Stimulated activated CD4-positive, alpha-beta T cell treated with anti-CD3 and anti-CD28 coated beads, Interleukin-1b, Interleukin-23, amount 100 ng/mL, for 24 hours (primary cell): ENCODE measurements at places on chromosomes 16 and 17.

GRCh38 chr17:18300725-18301480 lies 13.9 kb downstream of the TOP3A start:
- no peak for DNase-seq

DNA sequence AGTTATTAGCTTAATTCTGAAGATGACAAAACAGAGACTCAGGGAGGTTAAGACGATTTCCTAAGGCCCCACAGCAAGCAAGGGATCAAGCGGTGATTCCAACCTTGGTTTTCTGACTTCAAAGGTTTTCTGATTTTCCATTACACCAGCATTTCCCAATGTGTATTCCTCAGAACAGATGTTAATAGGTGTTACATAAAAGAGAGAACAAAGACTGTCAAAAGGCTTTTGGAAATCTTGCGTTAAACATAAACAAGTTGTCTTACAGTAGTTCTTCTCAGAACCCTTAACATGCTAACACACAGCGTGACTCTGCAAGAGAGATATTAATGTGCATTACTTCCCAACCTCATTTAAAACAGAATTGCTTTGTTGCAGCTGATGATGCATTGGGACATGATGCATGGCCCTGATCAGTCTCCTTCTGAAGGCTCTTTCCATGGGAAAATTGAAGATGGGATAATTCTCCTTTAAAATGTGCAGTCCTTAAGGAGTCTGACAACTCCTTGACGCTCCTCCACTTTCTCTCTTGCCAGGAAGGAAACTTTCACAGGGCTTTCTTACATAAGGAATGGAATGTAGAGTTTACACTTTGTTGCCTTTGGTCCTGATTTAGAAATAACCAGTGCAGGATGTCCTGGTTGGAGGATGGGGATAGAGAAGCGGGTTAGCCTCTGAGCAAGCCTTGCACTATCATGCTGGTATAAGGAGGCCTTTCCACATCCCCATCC lies 21.5 kb upstream of the MMD start:
- DNase-seq = no peak

GRCh38 chr16:67966549-67967182 lies 1.8 kb downstream of the SLC12A4 start:
- no peak for DNase-seq

DNA sequence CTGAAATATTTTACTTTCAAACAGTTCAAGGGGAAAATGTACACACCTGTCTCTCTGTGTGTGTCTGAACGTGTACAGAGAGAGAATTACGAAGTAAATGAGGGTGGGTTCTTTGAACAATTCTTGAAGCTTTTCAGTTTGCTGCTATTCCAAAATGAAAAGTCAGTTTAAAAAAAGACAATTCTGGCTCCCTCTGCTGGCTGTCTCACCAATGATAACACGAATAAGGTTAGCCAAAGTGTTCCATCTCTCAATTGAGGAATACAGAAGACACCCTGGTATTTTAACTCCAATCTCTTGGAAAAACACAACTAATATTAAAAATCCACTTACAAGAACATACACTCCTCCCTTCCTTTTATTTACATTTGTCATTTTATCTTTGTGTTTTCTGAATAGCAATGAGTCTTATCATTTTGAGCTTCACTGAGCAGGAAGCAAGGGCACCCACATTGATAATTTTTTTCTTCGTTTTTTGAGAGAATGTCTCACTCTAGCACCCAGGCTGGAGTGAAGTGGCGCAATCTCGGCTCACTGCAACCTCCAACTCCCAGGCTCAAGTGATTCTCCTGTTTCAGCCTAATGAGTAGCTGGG lies 20.5 kb downstream of the EFTUD2 start:
- no peak for DNase-seq

DNA sequence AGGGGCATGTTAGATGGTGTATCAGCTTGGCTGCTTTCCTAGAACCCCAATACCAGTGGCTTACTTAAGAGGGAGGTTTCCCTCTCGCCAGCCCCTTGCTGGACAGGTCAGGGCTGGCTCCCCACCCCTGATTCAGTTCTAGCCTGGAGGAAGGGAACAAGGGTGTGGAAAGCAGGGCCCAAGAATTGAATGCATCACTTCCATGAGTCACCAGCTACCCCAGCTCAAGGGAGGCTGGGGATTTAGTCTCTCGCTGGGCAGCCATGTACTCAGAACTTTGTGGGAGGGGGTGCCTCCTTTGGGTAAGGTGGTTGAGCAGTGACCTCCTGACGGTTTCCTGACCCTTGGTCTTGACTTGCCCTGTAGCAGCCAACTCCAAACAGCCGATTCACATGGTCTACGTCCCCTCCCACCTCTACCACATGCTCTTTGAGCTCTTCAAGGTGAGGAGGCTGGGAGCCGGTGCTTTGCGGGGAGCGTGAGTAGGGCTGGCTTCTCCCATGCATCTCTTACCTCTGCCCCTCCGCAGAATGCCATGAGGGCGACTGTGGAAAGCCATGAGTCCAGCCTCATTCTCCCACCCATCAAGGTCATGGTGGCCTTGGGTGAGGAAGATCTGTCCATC lies 12.8 kb downstream of the PDK2 start:
- no peak for DNase-seq

DNA sequence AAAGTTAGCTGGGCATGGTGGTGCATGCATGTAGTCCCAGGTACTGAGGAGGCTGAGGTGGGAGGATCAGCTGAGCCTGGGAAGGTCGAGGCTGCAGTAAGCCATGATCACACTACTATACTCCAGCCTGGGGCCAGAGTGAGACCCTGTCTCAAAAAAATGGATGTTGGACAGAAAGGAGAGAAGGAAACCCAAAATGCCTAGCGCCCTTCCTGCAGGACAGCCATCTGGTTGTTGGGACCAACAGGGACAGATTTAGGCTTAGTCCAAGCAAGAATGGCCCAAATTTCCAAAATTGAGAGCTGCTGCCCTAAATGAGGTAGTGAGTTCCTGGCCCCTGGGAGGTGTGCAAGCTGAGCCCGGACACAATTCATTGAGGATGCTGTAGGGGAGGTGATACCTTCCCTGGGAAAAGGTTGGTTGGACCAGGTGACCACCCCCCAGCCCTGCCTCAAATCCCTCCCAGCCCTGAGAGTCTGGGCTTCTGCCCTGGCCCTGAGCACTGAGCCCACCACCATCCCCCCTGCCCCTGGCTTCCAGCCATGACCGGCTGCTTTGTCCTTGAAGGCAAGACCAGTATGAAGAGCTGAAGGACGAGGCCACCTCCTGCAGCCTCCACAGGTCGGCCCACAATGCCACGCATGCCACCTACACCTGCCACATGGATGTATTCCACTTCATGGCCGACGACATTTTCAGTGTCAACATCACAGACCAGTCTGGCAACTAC lies 35.1 kb downstream of the IL21R start:
- DNase-seq = no peak

DNA sequence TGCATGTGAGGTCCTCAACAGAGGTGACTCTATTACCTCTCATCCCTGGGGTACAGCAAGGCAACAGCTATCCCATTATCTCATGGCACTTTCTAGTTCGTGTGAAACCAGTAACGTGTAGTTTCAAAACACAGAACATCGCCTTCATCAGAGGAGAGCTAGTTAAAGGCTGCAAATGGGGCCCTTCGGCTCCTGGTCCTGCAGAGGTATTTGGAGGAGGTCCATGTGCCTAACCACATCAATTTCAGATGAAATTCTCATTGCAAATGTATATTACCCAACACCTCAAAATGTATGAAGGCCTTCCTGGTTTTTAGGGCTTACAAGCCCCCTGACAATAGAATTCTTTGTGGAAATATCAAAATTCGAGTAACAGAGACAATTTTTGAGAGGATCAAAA lies 95.7 kb upstream of the PSMD7 start:
- DNase-seq = no peak

DNA sequence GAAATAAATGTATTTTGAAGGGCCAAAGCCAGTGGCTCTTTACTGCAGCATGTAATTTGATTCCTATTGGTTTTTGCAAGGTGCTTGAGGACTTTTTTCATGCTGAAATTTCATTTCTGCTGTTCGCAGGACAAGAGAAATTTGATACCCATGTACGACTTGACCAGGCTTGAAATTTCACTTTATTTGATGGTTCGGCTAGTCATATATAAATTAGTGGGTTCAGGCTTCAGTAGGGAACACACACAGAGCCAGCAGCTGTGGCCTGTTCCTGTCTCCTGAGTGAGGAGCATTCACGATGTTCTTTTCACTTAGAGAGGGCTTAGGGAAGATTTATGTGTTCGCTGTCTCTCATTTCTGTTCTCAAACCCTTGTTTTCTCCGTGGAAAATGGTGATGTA lies 258.4 kb upstream of the CACNG5 start:
- DNase-seq = no peak

- no peak for DNase-seq
These were observed 1023.4 kb downstream of the CDH11 start for GRCh38 chr16:64098451-64098850.

- no peak for DNase-seq
These were observed 37.8 kb downstream of the DCUN1D3 start for GRCh38 chr16:20862162-20862960.

- no peak for DNase-seq
These were observed 336.4 kb downstream of the GRIN2A start for GRCh38 chr16:9845661-9846361.

- DNase-seq = no peak
These were observed 11.7 kb downstream of the SGCA start for GRCh38 chr17:50177476-50177875.

GRCh38 chr17:61477204-61477834 lies 25.1 kb downstream of the TBX4 start:
- no peak for DNase-seq

DNA sequence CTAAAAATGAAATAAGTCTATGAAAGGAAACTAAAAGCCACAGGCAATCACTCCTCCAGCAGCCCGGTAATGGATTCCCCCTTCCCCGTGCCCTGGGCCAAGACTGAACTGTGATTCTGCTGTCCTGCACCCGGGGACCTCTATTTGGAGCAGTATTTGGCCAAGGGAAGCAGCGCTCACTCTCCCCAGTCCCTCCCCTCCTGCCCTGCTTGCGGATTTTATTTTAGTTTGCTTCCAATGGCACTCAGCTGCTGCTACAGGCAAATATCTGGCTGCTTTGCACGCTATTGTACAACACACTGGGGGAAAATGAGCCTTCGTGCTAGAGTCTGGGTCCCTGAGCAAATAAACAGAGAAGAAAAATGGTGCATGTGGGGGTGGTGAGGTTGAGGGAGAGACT lies 975.7 kb upstream of the RBFOX1 start:
- DNase-seq = no peak

DNA sequence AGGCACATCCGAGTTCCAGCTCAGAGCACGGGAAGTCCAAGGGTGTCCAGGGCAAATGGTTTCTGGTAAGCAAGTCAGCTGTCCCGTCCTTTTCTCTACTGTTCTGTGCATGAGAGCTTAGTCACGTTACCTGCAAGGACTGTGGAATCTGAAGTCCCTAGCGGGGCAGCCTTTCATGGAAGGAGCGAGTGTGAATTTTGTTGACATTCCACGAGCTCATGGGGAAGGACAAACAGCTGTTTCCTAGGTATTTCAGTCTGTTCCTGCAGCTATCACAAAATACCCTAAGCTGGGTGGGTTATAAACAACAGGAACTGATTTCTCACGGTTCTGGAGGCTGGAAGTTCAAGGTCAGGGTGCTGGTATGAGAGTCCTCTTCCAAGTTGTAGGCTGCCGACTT lies 109.2 kb downstream of the SDR42E1 start:
- DNase-seq = no peak

DNA sequence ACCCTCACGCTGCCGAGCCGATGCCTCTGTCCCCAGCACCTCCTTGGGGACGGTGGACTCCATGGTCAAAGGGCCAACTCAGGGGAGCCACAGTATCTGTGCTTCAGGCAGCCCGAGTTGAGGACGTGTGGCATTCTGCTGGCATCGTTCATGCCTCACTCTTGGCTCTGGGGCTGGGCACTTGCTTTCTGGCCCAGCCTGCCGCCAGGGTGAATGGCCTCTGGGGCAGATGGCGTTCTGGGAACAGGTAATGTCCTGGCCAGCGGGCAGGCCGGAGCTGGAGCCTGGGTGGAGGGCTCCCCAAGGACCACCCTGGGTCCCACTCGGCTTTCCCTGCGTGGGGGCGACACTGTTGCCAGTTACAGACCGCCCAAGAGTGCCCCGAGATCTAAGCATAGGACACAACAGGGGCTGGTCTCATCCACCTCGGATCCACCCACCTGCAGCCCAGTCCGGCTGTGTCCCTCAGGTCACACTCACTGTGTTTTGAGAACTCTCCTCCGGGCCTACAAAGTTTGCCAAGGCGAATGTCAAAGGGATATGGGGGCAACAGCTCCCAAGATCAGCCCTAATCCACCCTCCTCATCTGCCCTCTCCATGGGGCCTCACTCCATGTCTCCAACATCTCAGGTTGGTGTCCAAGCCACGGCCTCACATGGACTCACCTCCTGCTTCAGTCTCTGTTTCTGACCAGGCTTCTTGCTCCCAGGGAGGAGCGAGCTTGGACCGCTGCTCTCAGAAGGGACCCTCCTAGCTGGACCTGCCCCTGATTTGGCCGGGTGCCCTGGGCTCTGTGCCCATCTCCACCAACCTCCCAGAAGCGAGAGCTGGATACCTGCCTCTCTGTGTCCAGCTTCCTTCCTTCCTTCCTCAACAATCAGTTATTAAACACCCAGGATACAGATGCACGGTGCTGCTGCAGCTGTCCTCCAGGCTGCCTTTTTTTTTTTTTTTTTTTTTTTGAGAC lies 60.8 kb downstream of the TMEM235 start:
- DNase-seq = no peak

DNA sequence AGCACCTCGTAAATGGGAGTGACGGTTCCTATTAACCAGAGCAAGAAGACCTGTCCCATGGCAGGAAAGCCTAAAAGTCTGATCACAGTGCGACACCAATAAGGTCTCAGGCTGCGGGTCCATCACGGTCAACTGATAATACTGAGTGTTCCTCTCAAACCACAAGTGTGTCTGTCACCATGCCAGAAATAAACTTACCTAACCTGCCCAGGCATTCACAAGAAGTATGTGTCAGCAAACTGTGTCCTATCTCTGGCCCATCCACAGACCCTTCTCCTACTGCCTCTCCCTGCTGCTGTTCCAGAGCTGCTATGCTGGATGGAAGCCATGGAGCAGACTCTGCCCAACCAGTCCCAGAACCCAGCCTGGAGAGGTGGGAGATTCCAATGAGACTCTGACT lies 73.5 kb downstream of the ZNF423 start:
- no peak for DNase-seq

DNA sequence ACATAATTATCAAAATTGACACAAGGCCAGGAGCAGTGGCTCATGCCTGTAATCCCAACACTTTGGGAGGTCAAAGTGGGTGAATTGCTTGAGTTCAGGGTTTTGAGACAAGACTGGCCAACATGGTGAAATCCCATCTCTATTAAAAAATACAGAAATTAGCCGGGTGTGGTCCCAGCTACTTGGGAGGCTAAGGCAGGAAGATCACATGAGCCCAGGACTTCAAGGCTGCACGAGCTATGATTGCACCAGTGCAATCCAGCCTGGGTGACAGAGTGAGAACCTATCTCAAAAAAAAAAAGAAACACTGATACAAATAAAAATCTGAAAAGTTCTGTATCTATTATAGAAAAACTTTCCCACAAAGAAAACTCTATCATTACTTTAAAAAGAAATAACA lies 15.5 kb downstream of the MYH10 start:
- DNase-seq = no peak

GRCh38 chr17:31596382-31597323 lies 205.2 kb downstream of the RAB11FIP4 start:
- no peak for DNase-seq
